ENCODE measurements at places on chromosomes 6 and 20.

- no peak for DNase-seq
- H3K4me1 ChIP-seq: no peaks in the 10 kb centered on the region
- H3K27me3 ChIP-seq: no peaks in the 10 kb centered on the region
- H3K4me3 ChIP-seq: no peak overlapping the region
- H3K36me3 ChIP-seq: no peaks in the 10 kb centered on the region
- no peak overlapping the region for H3K27ac ChIP-seq
Measured at GRCh38 chr6:6665555-6666243, 77.2 kb downstream of the LY86 start.

- DNase-seq: no peak
- no peak overlapping the region for H3K4me3 ChIP-seq
- no peak overlapping the region for H3K27ac ChIP-seq
- H3K4me1 ChIP-seq: no peaks in the 10 kb centered on the region
- H3K27me3 ChIP-seq: no peaks in the 10 kb centered on the region
Measured at GRCh38 chr6:83169511-83169910, 23.6 kb downstream of the PGM3 start.

GRCh38 chr6:156280065-156280464 is 497.1 kb upstream of the ARID1B start:
- peaks cover 4% of the 10 kb centered on the region for H3K36me3 ChIP-seq
- H3K27me3 ChIP-seq: no peaks in the 10 kb centered on the region
- H3K4me3 ChIP-seq: peak overlapping the region; percentile 61

DNA sequence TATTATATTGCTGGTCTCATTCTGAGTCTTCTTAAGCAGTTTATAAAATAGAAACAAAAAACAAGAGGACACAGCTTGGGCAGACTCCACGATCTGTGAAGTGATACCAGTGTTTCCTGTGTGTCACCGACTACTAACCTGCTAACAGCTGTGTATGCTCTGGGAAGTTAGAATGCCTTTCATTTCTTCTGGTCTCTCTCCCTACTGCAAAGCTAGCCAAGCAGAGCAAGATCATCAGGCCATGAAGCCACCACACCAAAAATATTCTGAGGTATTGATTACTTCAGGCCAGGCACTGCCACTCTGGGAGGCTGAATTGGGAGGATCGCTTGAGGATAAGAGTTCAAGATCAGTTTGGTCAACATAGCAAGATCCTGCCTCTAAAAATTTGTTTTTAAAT is 46.9 kb upstream of the SMIM29 start:
- H3K4me1 ChIP-seq: peaks cover 66% of the 10 kb centered on the region
- H3K4me3 ChIP-seq: peak overlapping the region; percentile 52
- peaks cover 30% of the 10 kb centered on the region for H3K36me3 ChIP-seq
- DNase-seq: no peak
- peak overlapping the region; percentile 94 for H3K27ac ChIP-seq

DNA sequence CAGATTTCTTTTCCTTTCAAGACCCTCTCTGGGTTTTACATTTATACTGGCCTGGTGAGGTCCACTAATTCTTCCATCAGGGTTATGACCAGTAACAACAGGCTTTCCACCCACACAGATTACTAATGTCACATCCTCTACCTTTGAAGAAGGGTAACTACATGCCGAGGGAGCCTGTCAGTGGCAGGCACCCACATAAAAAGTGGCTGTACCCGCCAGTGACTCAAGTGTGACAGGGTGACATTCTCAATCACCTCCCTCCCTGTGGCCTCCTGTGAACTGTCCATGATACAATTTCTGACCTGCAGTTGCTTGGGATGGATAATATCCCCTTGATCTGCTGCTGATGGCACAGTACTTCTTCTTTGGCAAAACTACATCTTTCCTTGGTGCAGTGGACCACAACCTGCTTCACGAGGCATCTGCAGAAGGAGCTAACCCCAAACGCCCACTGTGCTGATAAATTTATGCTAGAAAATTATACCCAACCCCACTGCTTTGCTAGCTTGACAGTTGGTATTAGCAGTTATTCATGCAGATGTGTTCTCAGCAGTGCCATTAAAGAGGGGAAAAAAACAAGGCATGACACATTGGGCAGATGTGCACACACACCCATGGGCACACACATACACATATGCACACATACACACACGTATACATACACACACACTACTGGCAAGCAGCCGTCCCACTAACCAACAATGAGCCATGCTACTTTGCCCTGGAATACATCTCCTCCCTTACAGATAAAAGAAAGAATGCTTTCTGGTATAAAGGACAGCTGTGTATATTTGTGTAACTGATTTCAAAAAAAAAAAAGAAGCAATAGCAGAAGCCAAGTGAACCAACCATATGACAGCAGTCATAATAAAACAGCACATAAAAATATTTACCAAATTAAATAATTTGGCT is 20.8 kb downstream of the GFOD1 start:
- no peak for DNase-seq
- peak overlapping the region; percentile 14 for H3K27ac ChIP-seq
- H3K36me3 ChIP-seq: peaks cover 10% of the 10 kb centered on the region
- peaks cover 71% of the 10 kb centered on the region for H3K4me1 ChIP-seq
- no peaks in the 10 kb centered on the region for H3K27me3 ChIP-seq

DNA sequence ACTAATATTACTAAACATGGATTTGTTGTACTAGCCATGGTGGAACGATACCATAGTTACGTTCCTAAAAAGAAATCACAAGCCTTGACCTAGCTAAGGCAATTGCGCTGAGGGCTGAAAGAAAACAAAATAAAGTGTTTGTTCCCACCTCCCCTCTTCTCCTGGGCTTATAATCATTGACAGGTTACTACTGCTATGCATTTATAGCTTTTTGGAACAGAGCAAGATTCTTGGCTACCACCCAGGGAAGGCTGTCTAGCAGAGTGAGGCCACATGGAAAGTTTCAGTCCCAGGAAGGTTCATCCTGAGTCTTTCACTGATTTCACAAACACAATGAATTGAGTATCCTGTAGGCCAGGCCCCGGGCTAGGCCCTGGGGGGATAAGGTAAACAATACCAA is 84.6 kb downstream of the TMEM170B start:
- no peaks in the 10 kb centered on the region for H3K4me1 ChIP-seq
- H3K4me3 ChIP-seq: no peak overlapping the region
- no peak for DNase-seq

DNA sequence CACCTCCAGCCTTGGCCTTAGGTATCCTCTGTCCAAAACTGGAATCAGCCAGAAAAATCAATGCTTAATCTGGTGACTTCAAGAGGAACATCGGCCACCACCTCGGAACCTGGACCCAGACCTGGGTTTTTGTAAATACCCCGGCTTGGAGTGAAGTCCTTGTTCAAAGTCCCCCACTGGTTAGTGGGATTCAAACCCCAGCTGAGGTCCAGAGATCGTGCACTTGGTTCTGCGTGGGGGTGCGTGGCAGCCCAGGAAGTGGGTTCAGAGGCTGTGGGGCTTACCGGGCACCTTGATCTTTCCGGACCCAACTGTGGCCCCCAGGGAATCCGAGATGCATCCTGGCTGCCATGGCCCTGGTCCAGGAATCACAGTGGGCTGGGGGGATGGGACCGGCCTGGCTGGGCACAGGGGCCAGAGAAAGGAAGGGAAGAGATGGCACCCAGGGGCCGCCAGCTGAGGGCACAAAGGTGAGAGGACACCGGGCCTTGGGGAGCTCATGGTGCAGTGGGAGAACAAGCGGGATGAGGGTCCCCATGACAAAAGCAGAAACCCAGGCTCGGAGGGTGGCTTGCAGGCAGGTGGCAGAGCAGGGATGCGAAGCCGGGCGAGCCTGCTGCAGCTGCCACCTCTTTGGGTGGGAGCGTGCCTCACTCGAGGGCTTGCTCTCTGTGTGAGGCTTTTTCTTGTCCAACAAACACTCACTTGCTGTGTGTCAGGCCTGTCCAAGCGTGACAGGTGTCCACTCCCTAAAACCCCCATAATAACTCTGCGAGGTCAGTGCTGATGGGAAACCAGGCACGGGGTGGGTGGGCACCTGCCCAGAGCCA is 27.7 kb downstream of the ZBP1 start:
- no peak overlapping the region for H3K4me3 ChIP-seq
- peaks cover 13% of the 10 kb centered on the region for H3K4me1 ChIP-seq
